ENCODE measurements at places on chromosomes 7 and 10.

DNA sequence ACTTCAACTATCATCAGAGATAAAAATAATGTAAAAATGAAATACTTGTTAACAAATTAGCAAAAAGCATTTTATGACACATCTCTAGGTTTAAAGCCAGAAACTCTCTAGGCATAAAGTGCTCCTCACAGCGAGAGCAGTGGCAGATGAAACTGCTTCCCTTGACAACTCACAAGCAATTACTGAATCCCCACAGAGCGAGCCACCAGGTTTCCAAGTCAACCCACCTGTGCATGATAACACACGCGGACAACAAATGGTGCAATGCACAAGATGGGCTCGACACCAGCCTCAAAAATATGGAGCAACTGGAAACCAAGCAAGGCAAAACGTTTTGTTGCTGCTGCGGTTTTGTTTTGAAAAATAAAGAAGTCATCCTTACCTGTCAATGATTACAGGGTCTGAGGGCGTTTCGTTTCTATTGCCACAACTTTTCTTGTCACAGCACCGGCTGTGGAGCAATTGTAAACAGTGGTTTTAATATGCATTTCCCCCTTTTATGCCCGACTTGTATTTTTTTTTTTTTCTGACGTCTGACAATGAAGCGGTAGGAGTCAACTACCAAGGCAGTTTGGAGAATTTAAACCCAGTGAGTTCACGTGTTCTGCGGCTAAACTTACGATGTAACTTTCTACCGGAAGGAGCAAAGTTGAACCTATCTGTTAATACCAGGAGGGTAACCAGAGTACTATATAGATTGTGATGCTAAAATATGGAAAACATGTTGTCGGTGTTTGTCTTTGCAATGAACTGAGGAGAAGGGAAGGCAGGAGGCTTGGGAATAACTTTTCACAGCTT lies 7.0 kb downstream of the EBF3 start:
- DNase-seq = no peak

DNA sequence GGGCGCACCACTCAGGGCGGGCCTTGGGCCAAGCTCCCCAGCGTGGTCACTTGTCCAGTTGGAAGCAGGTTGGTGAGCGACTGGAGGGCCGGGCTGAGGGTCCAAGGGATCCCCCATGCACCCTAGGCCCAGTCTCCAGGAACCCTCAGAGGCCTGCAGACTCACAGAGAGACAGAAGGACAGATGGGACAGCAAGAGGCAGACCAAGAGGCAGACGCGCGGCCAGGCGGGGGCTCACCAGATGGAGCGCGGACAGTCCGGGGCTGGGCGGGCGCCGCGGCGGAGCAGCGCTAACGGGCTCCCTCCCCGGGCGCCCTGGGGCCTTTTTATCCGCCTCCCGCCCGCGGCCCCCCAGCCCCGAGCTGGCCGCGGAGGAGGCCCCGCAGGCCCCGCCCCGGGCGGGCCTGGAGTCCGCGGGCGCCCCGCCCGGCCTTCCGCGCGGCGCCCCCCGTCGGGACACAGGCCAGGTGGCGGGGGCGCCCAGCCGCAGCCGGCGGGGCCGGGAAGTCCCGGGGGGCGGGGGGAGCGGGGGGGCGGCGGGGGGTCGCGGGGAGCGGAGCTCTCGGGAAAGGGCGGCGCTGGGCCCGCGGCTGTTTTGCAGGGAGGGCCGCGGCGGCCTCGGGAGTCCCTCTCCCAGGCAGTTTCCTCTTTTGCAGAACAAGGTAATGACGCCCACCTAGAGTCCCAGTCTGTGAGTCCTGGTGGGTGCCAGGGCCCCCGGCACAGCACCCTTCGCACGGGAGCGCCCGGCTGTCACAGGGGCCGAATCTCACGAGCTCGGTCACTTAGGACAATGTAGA lies at the start of gene LOXL4:
Gene LOXL4 (minus strand): TSS at position 301 of the 800 bp plus-strand sequence. CDS start 5,175 bp downstream, outside the sequence.
- peak; percentile 15 for DNase-seq

DNA sequence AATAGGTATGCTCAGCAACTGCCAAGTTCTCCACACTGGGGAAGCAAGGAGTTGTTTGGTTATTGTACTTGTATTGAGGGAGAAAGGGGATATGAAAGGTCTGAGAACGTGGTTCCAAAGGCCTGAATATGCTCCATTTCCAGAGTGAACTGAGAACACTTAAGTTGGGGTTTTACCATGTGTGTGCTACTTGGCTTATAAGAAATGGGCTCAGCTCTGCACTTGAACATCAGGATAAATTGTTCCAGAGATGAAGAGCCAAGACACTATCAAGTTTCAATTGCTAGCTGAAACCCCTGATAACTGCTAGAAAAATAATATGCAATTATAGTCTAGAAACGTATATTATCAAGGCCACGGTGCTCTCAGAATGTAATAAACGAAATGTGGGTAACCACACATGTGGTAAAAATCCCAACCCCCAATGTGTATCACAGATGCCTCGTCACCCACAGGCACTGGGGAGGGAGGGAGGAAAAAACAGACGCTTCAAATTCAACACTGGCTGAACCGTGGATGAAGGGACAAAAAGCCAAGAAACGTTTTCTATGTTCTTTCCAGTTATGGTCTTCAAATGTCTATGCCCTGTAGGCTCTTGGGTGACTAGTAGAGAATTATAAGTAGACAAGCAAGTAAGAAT lies 16.3 kb downstream of the ELMO1 start:
- peak; percentile 32 for DNase-seq

DNA sequence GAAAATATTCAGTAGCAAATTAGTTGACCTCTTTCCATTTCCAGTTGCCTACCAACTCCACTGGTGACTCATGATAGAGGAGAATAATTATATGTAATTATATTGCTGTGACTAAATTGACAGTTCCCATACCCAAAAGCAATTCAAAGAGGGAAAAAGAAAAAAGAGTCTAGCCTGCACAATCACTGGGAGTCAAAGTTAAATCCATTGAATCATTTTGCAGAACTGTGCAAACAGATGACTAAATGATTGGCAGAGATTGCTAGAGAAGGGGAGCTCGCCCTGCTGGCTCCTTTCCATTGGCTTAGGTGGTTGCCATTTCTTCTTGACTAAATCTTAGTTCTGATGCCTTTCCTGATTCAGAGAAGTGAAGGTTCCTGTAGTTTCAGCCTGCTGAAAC lies 1228.6 kb upstream of the SORCS1 start:
- DNase-seq = no peak

GRCh38 chr10:93468461-93469213 lies 13.5 kb downstream of the MYOF start:
- DNase-seq = no peak
